Kidney glomerular epithelial cell (primary cell): ENCODE measurements at places on chromosomes 12 and 14.

DNA sequence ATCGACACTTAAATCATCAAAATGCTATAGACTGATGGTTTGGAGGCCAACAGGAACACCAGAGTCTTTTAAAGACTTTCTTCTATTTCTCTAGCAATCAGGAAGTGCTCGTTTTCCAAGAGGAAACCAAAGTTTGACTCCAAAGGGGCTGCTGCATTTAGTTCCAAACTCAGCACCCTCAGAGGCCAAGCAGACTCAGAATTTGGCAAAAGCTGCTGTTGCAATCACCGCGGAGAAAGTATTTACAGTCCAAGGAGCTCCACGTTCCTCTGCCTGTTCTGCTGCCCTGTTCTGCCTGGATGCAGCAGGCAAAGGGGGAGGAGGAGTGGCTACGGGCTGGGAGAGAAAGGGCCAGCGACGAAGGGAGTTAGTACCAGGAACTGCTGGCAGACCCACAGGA lies 325.1 kb downstream of the BCL11B start:
- DNase-seq, result peak; percentile 8

- DNase-seq, result peak; percentile 99
These were observed 9.0 kb downstream of the ARHGDIB start for GRCh38 chr12:14952299-14952921.

DNA sequence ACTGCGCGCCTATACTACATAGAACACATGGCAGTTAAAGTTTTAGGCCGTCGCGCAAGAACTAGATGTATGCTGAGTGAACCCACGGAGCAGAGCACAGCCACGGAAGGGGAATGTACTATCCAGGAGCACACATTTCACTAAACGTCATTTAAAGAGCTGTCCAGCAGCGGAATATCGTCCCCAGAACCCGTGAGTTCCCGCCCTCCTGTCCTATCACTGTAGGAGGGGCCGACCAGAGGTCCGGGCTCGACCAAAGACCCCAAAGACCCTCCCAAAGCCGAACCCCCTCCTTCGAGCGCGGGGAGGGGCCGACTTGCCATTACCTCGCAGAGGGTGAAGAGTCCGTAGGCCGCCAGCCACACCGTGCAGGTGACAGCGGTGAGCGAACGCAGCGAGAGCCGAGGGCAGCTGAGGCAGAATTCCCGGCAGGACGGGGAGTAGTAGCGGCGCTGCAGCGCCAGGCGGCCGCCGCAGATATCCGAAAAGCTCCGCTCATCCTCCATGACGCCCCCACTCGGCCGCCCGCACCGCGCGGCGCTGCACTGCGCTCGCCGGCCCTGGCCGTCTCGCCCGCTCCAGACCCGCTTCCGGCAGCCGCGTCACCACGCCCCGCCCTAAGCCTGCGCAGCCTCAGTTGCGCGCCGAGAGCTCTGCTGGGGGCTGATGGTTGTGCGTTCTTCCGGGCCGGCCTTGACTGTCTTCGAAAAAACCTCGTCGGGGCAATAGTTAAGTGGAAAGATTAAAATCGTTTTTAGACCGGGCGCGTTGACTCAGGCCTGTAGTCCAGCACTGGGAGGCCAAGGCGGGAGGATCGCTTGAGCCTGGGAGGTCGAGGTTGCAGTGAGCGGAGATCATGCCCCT lies at the start of gene PIGH:
Gene PIGH (minus strand): TSS at position 571 of the 864 bp plus-strand sequence. CDS start 65 bp downstream, at position 506.
- DNase-seq, result peak; percentile 73

DNA sequence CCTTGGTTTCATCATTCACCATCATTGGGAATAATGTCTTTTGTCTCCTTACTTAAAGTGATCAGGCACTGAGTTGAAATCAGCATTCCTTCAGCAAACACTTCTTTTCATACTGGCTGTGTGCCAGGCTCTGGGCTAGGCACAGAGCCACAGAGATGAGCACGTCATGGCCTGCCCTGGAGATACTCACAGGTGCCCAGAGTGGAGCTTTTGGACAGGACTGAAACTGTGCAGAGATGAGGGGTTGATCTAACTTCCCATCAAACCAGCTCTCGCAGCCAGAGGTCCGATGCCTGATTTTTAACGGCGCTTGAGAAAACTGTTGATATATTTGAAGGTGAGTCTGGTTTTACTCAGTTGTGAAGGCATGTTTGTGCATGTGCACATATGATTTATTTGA lies 43.1 kb downstream of the CACNA1C start:
- no peak for DNase-seq

GRCh38 chr12:124469193-124469888 lies 98.1 kb downstream of the NCOR2 start:
- DNase-seq, result no peak

DNA sequence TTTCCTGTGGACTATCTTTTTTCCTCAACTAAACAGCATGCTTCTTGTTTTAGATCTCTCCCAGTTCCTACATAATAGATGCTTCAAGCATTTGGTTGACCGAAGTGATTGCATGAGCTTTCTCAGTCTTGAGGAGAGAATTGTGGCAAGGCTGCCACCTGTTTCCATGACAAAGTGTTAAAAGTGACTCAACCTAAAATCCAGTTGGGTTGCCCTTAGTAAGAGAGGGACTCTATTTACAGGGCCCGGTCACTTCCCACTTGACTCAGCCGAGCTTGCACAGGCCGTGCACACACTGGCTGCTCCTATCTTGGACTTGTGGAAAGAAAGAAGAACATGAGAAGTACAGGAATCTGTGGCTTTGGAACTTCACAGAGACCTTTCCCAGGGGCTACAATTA lies 2.1 kb upstream of the B4GALNT3 start:
- no peak for DNase-seq

GRCh38 chr12:53052419-53053217 lies 2.8 kb downstream of the TNS2 start:
- DNase-seq, result peak; percentile 35

- no peak for DNase-seq
These were observed 102.5 kb upstream of the BBS10 start for GRCh38 chr12:76450690-76451089.

DNA sequence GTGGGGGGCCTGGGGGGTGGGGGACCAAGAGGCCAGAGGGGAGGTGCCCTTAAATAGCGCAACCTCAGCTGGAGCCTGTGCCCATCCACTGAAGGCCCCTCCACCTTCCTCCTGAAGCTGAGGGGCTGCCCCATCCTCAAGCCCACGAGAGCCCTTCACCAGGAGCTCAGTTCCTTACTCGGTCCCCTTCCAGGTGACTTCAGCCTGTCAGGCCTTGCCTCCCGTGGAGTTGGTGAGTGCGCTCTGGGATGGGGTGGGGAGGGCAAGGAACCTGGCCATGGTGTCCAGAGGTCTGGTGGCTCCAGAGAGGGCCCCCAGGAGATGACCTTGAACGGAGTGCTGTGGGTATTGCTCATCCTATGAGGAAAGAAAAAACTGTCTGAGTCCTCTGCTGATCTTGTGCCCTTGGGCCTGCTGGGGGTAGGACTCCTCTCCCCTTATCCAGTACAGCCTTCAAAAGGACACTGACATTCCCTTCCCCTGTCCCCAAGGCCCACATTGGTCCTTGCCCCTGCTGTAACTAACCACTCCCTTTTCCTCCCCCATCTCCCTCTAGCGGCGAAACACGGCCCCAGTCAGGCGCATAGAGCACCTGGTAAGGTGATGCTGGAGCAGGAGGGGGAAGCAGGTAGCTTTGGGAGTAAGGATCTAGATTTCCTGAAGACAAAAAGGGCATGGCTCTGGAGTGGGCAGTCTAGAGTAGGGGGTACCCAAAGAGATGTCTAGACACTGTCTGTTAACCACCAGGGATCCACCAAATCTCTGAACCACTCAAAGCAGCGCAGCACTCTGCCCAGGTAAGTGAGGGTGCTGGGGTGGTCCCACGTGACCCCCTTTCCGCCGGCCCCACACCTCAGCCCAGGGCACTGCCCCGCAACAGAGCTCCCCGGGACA lies 3.6 kb downstream of the TNS2 start:
- peak; percentile 14 for DNase-seq

DNA sequence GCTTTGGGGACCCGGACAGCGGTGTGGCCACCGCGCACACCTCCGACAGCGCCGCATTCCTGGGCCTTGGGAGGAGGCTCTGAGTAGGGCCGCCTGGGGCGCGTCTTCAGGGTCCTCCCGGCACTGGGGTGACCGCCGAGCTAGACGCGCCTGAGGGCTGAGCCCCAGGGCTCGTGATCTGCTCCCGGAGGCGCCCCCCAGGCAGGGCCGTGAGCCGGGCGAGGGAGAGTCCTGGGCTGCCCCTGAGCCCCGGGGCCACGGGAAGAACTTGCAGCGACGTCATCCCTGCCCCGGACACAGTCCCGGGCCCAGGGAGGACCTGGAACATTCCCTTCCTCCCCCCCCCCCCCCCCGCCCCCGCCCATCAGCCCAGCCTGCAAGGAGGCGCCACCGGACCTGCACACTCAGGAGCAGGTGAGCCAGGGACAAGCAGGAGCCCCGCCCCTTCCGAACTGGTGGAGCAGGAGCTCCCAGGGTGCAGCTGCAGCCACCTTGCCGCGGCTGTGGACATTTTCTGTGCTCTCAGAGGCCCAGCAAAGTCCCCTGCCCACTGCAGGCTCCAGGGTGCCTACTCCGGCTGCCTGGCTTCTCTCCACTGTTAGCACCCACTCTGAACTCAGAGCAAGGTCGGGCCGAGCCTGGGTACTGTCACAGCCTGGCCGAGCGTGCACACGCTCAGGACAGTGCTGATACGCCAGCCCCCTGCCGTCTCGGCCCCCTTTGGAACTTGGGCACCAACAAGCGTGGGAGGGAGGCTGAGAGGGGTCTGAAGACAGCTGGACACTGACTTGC lies 50.7 kb downstream of the A2M start:
- peak; percentile 20 for DNase-seq

DNA sequence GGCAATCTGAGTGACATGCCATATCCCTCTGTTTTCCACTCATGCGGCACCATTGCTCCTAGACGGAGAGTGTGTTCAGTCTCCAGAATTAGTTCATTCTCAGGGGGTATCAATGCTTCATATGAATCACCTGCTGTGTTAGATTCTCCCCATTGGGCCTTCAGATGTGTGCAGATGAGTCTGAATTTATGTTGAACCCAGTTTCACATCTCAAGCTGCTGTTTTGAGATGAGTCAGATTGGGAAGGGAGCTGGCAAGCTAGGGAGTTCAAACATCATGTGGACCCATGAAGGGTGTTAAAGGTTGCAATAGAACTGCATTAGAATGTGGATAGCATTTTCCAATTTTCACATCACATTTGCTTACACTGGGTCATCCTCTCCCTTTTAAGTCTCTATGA lies 46.9 kb upstream of the KCNA1 start:
- no peak for DNase-seq

- DNase-seq, result no peak
These were observed 355.3 kb downstream of the GLT1D1 start for GRCh38 chr12:129208566-129208965.

DNA sequence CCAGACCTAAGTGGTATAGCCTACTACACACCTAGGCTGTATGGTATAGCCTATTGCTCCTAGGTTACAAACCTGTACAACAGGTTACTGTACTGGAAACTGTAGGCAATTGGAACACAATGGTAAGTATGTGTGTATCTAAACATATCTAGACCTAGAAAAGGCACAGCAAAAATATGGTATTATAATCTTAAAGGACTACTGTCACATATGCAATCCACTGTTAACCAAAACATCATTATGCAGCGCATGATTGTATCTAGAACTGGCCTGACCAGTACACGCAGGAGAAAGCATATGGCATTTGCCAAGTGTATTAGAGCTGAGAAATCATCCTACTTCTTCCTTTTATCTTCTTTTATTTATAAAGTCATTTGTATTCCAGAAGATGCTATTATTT lies 75.5 kb downstream of the SLC8A3 start:
- no peak for DNase-seq

GRCh38 chr12:53006810-53007309 lies 604 bp downstream of the EIF4B start:
- DNase-seq, result peak; percentile 71
